ENCODE measurements at places on chromosomes 4 and X.

DNA sequence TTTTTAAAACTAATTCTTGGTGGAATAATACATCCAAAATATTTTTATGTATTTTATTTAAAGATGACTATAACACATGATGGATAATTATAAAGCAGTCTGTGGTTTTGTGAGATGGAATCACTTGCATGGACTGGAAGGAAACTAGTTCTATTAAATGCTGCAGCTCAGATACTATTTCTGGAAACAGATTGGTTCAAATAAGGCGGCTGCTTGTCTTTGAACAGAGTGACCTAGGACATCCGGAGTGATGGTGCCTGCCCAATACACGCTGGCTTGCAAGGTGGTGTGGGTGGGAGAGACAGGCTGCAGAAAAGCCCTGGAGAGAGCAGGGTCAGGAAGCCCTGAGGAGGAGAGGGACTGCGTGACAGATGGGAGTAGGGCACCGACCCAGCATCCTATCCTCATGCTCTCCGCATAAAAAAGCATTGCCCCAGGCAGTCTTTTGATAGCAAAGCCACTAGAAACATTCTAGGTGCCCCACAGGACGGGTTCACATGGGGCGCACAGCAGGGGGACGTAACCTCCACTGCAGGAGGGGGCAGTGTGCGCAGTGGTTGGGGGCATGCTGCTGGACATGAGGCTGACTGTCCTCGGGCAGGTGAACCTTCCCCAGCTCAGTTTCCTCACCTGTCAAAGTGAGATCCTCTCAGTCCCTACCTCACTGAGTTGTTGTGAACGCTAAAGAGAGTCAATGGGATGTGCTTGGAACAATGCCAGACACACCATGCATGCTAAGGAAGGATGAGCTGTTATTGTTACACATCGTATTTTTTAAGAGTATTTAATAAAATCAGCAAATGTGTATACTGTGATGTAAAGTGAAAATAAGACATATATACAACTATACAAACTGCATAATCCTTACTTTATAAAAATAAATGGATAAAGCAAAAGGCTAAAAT lies 71.3 kb downstream of the EVC2 start:
- DNase-seq = no peak

GRCh38 chrX:43718956-43719355 lies 62.9 kb downstream of the MAOA start:
- no peak for DNase-seq

DNA sequence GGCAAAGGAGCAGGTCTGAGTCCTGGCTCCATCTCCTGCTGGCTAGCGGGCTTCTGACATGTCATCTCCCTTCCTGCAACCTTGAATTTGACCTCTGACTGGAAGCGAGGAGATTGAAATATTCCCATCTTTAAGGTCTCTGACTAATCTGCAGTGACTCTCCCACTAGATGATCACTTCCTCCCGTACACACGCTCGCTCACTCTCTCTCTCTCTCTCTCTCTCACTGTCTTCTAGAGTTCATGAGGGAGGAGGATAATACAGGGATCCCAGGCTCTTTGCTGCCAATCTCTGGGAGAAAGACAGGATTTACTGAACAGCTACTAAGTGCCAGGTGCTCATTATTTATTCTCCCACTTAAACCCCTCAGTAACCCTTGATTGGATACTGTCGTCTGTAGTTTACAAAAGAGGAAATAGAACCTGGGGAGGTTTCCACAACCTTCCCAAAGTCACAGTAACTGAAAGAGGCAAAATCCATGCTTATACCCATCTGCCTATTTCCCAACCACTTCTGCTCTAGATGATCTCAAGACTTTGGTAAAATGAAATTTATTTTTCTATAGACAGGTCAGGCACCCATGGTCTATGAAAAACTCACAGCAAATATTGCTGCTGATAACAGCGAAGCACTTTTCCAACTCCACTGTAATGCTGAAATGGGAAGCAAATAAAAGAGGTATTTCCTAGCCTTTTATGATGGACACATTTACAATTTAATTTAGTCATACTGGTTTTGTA lies 193.5 kb upstream of the C1QTNF7 start:
- no peak for DNase-seq

- no peak for DNase-seq
These were observed 108.0 kb downstream of the SLIT2 start for GRCh38 chr4:20359692-20360091.

GRCh38 chr4:5012244-5012898 lies 6.9 kb downstream of the CYTL1 start:
- no peak for DNase-seq

Measured in NCI-H510A (cell line).